Umbilical cord (tissue), 2 donors: ENCODE measurements at places on chromosomes 3 and 15.
A peak's percentile ranks its signal among the peaks of the same experiment; 100 is the strongest.

- DNase-seq = no peak
Measured at GRCh38 chr15:92664178-92664900, 8.8 kb upstream of the FAM174B start.

GRCh38 chr15:89852342-89852995 is 37.8 kb upstream of the ANPEP start:
- no peak for DNase-seq

- peak; percentile 41 for DNase-seq
Measured at GRCh38 chr15:68272721-68273271, 4.7 kb upstream of the FEM1B start.

DNA sequence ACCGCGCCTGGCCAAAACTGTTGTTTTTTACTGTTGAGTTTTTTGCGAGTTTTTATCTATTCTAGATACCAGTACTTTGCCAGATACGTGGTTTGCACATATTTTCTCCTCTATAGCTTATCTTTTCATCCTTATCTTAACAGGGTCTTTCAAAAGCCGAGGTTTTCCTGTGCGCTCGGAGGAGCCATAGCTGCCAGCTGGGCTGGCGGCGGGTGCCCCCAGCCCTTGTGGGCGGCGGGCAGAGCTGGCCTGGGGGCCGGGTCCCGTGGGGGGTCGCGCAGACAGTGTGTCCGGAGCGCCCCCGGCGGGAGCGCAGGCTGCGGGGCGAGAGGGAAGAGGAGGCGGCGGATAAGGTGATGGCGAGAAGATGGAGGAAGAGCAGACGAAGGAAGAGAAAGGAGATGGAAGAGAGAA is 11.1 kb upstream of the EIF4A2 start:
- DNase-seq = peak; percentile 46

DNA sequence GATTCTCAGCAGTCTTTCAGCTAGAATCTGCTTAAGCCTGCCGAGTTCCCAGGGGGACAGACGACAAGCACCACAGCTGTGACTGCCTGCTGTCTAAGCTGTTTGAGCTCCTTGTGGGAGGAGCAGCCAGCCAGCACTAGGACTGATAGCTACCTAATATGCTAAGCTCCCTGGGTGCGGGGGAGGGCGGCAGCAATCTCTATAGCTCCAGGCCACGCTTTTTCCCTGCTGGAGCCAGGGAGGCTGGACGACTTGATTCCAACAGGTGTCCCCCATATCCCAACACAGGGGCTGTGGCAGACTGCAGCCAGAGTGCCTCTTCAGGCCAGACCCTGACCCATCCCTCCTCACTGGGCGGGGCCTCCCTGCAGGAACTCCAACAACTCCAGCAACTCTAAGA is 134.1 kb upstream of the ARPP21 start:
- DNase-seq = no peak

DNA sequence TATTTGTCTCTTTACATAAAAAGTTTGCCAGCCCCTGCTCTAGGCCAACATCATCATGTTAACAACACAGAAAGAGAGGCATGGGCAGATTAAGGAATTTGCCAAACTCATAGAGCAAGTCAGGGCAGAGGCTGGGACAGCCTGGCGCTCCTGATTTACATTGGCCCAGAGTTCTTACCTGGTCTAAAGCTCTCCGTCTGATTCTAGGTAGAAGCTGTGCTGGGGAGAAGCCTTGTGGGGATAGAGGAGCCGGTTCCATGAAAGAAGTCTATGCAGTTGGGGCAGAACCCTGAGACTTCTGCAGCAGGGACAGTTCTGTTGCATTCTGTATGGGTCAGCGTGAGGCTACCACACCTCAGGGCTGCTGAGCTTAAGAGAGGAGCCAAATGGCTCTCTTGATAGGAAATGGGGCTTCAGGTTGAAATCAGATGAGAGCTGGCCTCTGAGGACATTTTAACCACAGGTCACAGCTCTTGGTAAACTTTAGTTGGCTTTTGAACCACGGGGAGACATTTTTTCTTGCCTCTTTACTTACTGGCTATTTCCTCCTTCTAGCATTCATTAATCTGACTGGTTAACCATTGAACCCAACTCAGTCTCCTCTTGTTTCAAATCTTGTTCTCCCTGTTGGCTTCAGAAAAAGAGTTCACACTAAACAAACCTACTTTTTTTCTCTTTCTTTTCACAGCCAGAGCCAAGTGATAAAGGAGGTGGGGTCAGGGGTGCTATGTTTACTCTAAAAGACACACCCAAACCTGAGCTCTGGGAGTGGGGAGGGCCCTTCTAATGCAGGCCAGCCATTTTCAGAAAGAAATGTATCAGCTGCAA is 250.7 kb downstream of the OPA1 start:
- DNase-seq = no peak

DNA sequence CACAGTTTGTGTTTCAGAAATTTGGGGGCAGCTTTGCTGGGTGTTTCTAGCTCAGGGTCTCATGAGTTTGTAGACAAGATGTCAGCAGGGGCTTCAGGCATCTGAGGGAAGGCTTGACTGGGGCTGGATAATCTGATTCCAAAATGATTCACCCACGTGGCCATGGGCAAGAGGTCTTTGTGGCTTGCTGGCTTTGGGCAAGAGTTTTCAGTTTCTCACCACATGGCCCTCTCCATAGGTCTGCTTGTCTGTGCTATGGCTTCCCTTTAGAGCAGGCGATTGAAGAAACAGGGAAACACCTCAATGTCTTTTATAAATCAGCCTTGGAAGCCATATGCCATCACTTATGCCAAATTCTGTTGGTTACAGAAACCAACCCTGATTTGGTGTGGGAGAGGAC is 11.9 kb downstream of the RPS27L start:
- no peak for DNase-seq

GRCh38 chr3:196251918-196252317 is 35.6 kb downstream of the SLC51A start:
- DNase-seq = no peak

DNA sequence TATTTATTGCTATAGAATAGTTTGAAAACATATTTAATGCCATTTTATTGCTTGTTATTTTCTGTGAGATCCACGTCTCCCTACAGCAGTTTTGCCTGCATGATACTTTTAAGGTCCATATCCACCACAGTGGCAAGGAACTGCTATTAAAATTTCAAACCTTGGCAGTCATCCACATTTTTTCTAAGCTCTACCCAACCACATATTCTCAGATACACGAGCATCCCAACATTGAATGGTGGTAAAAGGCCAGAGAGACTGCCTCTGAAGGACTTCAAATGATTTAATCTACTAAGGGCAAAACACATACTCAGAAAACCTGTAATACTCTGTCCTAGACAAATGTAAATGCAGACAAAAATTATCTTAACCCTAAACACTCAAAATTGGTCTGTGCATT is 173.1 kb downstream of the ERC2 start:
- DNase-seq = peak; percentile 8

GRCh38 chr3:134675726-134676256 is 25.0 kb upstream of the KY start:
- DNase-seq = no peak
